NCI-H460 (cell line): ENCODE measurements at places on chromosomes 7 and 10.

DNA sequence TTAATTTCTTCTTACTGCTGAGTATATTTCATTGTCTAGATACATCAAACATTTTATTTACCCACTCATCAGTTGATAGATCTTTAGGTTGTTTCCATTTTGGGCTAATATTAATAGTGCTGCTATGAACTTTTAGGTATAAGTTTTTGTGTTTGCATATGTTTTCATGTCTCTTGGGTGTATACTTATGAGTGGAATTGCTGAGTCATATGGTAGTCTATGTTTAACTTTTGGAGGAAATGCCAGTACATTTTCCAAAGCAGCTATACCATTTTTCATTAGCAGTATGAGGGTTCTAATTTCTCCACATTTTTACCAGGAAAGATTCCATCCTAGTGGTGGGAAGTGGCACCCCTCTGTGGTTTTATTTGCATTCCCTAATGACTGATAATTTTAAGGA is 101.1 kb downstream of the ANKRD30A start:
- no peak for DNase-seq

GRCh38 chr7:48540746-48541145 is 369.5 kb downstream of the ABCA13 start:
- DNase-seq = no peak

DNA sequence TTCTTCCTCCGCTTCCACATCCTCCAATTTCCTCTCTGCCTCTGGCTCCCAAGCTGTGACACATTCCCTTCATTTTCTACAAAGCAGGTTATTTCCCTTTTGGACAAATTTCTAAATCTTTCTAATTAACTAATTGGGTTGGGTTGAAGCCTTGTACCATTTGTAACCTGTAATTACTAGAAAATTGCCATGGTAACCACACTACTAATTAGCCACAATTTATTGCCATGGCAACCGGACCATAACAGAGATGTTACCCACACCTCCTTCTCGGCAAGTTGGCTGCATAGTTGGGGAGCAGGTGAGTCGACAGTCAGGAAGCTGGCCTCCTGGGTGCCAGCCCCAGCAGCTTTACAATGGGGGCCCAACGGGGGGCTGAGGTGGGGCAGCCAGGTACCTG is 61.6 kb downstream of the GOLGA7B start:
- no peak for DNase-seq

DNA sequence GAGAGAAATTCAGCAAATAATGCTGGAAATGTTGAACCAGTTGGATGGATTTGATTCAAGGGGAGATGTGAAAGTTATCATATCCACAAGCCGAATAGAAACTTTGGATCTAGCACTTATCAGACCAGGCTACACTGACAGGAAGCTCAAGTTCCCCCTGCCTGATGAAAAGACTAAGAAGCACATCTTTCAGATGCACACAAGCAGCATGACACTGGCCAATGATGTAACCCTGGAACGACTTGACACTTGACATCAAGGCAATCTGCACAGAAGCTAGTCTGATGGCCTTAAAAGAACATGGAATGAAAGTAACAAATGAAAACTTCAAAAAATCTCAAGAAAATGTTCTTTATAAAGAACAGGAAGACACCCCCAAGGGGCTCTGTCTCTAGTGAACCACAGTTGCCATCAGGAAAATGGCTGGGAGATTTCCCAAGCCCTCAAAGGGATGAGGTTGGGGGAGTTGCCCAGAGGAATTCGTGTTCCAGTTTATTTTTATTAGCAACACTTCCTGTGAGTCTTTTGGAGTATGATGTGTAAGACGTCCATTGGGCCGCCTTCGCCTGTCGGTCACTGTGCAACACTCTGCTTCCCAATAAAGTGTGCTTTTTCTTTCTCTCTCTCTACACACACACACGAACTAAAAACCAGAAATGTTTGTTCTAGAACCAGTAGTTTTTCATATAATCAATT is 200.0 kb downstream of the HIBADH start:
- DNase-seq = no peak

GRCh38 chr7:141369422-141369821 is 181.8 kb upstream of the AGK start:
- no peak for DNase-seq

GRCh38 chr7:51045319-51046102 is 262.8 kb upstream of the GRB10 start:
- DNase-seq = no peak

DNA sequence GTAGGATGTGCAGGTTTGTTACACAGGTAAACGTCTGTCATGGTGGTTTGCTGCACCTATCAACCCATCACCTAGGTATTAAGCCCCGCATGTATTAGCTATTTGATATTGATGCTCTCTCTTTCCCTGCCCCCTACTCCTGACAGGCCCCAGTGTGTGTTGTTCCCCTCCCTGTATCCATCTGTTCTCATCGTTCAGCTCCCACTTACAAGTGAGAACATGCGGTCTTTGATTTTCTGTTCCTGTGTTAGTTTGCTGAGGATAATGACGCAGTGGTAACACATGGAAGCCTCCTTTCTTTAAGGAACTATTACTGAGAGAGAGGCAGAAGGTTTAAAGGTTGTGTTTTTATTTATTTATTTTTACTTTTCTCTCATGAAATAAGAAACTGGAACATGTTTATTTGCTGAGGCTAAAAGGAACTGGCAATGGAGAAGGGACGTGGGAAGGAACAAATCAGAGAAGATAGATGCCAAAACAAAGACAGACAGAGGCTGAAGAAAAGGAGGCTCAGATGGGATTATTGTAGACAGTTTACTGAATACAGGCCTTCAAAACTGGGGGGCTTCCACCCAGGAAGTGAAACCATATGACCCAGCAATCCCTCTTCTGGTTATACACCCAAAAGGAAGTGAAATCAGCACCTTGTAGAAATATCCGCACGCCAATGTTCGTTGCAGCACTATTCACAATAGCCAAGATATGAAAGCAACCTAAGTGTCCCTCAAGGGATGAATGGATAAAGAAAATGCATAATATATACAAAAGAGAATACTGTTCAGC is 556.3 kb downstream of the GRM8 start:
- DNase-seq = no peak

DNA sequence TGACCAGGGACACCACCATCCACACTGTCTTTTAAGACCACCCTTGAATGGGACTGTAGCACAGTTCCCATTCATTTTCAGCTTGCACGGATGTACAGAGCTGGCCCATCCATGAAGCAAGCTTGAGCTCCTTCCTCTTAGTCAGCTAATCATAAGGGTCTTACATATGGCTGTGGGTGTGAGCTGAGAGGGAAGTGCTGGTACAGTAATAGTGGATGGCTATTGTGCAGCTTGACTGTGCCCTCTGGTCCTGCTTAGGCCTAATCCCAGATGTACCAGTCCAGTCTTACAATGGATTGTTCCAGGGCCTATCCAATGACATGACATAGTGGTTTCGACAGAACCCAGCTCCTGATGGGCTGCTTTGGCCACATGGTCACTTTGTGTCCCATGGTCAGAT is 96.9 kb upstream of the ZNF438 start:
- DNase-seq = no peak

- DNase-seq = no peak
Observed at GRCh38 chr10:129521161-129522025, 54.4 kb downstream of the MGMT start.

DNA sequence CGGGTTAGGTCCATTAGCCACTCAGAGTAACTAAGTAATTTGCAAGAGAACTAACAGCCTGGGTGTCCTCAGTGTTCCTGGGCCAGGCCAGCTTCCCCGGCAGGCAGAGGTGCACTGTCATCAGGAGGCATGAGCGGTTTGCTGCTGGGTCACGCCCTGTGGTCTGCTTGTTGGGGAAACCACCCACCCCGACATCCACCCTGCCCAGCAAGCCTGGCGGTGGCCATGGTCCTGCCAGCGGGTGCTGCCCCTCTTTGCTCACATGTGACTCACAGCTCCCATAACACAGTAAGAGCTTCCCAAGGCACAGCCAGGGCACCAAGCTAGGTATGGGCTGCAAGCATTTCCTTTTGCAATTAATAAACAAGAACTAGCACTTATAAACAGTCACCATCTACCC is 75.9 kb downstream of the RGS10 start:
- no peak for DNase-seq

GRCh38 chr10:36195364-36195763 is 553.3 kb upstream of the FZD8 start:
- no peak for DNase-seq

GRCh38 chr7:64802699-64803098 is 8.5 kb downstream of the ZNF138 start:
- DNase-seq = no peak

DNA sequence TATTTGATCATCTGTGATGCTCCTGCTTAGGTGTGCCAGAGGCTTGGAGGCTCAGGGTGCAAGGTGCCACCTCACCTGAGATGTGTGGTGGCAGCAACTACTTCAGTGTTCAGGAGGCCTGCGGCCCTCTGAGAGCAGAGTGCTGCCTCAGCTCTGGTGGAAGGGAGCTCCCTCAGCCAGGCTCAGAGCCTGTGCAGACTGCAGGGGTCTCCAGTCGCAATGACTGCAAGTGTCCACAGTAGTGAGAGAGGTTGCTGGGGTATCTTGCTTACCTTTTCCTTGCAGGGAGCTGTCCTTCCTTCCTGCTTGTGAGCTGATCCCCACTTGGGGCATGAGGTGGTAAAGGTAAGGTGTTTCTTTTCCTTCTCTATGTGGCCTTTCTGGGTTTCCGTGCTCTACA is 131.0 kb upstream of the GAD2 start:
- DNase-seq = no peak

DNA sequence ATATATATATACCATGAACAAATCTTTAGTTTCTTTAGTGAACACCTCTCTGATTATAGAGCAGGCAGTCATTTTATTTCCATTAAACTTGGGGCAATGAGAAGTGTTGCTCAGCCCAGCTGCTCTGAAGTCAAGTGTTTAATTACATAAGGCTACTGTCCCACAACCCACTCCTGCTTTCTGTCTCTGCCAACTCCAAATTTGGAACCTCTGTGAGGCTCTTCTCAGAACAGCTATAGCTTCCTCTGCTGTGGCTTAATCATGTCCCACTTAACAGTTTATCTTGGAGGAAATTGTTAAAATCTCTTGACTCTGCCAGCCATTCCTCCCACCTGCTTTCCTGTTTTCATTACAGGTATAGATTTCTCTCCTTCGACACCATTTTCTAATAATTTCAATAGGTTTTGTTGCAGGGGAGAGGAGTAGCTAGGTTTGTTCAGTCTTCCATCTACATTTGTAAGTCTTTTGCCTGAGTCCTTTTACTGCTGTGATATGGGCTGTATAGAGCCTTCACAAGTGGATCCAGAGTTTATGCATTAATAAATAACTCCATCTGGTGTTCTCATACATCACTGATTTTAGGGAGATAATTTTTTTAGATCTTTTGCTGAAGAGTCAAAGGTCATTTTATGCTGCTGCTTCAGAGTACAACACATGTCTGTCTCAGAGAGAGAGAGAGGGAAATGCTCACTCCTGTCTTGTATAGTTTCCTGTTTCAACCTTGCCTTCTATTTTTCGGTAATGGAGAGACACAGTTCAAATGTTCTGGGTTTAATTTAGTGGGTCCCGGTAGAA is 170.4 kb downstream of the WNT2 start:
- no peak for DNase-seq

- no peak for DNase-seq
Observed at GRCh38 chr10:25631471-25631870, 302.6 kb upstream of the MYO3A start.

DNA sequence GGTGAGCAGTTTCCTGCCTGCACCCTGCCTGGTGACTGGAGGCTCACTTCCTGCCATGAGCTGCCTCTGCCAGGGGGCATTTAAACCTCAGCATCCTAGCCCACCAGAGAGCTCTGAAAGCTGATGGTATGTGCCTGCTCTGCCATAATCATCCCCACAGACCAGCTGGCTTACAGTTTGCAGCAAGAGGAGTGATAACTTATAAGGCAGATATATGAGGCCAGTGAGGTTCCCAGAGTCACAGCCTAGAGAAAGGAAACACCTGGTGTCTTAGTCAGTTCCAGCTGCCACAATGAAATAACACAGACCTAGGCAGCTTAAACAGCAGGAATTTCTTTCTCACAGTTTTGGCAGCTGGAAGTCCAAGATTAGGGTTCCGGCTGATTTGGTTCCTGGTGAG is 232.0 kb downstream of the PAXIP1 start:
- DNase-seq = no peak

DNA sequence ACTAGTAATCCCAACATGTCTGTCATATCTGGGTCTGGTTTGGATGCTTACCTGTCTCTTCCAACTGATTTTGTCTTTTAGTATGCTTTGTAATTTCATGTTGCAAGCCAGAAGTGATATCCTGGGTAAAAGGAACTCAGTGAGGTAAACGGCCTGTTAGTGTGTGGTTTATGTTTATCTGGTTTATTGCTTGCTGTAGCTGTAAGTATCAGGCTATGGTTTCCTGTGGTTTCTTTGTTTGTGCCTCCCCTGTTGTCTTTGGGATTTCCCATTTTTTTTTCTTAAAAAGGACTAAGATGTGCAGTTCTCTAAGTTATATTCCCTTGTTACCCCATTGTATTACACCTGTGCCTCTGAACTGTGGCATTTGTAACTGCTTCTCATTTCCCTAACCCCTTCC is 323.5 kb upstream of the POM121L12 start:
- DNase-seq = no peak

DNA sequence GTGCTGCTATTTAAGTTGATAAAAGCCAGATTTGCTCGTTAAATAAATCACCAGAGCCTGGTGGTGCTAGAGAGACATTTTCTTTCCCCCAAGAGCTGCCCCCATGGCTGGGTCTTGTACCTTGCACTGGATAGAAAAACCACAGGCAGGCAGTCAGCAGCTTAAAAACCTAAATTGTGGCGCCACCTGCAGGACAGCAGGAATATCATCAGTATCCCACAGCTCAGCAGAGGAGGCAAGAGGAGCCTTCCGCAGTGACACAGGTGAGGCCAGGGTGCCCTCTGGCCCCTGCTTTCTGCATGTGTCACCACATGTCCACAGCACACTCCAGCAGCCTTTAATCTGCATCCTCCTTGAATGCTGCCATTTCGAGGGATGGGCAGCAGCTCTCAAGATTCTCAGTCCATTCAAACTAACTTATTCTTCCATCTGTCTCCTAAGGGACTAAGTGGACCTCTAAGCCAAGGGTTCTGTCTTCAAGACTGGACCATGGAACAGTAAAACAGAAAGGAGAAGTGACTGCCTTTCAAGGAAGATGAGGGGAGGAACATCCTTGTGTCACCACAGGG is 4.5 kb upstream of the PLXNA4 start:
- peak; percentile 68 for DNase-seq

- no peak for DNase-seq
Observed at GRCh38 chr10:76644476-76644875, 993.1 kb downstream of the KCNMA1 start.

DNA sequence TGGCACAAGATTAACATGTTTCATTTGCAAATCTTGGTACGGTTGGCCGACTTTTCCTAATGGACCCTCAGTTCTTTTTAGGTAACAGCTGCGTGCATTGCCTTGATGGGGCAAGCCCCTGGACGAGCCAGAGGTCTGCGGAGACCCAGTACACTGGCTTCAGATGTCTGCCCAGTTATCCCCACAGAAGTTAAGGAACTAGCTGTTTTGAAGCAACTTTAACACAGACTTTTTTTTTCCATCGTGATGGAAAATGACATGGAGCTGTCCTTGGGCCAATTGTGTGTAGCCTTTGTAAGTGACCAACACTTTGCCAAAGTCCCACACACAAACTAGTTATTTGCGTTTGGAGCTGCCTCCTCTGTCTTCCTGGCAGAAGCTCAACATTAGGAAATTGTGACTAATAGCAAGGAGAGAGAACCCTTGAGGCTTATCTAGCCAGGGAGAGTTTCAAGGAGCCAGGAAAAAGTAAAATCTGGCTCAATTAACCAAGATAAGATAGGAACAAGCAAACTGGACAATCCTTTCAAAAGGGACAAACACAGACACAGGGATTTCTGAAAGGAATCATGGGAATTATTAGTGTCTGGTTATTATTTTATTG is 99.6 kb upstream of the BMPER start:
- DNase-seq = no peak
